DMS79 treated with DMSO at 0.1 percent for 48 hours (cell line): ENCODE measurements at places on chromosomes 7 and 10.

- no peak for DNase-seq
Observed at GRCh38 chr7:123573341-123573740, 15.7 kb upstream of the NDUFA5 start.

DNA sequence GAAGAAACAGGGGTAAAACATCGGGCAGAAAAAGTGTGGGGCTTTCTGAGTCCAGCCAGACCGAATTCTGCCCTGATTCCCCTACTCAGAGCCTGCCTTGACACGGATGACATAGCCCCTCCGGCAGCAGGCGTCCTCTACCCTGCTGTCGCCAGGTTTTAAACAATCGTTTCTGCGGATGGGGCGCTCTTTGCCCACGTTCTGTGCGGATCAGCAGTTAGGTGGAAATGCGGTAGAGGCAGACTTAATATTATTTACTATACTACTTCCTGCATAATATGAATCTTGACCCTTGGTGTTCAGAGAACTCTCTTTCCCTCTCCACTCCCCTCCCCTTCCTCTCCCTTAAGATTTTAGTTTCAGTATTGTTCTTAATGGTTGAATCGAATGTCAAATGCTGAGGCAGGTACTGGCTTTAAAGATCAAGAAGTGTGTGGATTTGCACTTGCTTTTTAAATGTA, 2.4 kb downstream of the GATA3 start:
- DNase-seq = no peak

GRCh38 chr10:14032406-14032998, 298.2 kb downstream of the FRMD4A start:
- DNase-seq = no peak

DNA sequence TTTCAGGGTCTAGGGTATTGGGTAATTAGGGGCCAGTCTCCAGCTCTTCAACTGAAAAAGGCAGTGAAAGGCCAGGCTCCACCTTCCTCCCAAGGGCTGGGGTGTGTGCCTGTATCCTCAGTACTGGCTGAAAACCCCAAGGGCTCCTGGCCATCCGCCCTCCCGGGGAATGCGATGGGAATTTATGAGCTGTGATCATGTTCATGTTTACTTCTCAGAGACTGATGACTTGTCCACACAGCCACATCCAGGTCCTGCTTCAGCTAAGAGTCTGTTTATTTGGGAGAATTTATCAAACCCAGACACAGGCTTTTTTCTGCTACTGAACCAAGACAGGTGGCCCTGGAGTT, 91.7 kb downstream of the CCDC3 start:
- no peak for DNase-seq

DNA sequence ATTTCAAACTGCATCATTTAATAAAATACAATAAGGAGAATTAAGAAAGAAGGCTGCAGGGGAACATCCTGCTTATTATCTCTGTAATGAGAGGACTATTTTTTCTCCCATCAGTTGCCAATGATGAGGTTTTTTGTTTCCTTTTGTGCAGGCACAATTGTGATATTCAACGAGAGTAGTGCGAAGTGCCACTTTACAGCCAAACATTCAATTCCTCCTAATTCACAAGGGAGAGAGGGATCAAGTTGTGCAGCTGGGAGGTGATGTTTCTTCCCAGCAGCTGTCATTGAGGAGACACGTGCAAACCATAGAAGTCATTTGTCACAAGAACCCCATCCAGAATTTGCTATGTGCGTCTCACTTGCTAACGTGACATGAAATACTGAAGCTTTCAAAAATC, 81.6 kb upstream of the ICA1 start:
- DNase-seq = no peak

- DNase-seq = no peak
Observed at GRCh38 chr10:70391654-70392053, 9.2 kb upstream of the LRRC20 start.

DNA sequence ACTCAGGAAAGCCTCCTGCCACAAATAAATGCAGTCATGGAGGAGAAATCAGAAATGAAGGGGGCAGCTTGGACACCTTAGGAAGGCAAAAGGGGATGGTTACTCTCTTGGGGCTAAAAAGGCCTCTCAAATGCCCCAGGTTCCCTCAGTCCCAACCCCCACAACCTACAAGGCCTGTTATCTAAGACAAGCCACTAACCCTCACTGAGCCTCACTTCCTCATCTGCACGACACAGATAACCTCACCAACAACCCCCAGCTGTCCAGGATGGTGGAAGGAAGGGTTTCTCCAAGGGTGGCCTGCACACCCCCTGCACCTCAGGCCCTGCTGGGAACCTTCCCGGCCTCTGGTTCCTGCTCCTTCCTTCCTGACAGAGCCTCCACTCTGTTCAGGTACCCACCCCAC, 29.2 kb downstream of the SORBS1 start:
- DNase-seq = no peak

GRCh38 chr10:29268011-29268410, 20.9 kb upstream of the LYZL1 start:
- no peak for DNase-seq

DNA sequence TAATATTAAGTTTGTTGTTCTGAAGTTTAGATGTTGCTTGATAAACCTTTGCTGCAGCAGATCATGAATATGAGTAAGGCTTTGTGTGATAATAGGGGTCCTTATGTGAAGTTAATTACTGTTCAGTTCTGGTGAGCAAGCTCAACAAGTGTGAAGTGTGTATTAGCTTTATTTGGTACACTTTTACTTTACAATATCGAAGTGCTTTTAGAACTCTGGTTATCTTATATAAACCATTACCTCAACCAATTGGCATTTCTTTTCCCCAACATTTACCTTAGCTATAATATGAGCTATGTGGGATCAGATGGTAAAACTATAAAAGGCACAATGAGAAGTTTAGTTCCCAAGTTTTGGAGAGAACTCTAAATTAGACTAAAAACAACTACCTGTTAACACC, 127.6 kb downstream of the LCOR start:
- DNase-seq = no peak

DNA sequence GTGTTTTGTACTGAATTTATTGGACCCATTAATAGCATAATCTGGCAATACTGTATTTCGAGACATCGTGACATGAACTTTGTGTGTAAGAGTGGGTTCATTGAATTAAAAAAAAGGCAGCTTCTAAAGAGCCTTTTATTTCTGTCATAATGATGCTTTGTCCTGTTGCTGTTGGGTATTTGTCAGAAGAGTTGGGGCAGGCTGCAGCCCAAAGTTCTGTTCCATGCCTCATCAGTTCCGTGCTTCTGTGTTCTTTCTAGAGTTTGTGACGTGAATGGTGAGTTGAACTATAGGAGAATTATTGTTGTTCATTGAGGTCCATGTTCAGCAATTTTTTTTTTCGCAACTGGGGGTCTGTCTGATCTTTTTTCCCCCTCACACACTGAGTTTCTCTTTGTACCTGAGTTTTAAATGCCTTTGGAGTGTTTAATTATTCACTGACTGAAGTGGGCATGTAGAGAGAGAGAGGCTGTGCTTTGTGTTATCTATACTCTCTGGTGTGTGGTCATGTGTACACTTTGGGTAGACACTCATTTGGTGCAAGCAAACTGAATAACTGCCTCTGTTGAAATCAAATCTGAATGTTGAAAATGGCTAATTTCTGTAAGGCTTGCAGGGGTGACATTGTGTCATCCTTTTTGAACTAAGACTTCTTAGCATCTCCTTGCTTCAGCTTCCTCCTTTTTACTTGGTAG, 69.8 kb downstream of the ADD3 start:
- DNase-seq = no peak

GRCh38 chr10:25501912-25502311, 327.1 kb downstream of the GPR158 start:
- DNase-seq = no peak

DNA sequence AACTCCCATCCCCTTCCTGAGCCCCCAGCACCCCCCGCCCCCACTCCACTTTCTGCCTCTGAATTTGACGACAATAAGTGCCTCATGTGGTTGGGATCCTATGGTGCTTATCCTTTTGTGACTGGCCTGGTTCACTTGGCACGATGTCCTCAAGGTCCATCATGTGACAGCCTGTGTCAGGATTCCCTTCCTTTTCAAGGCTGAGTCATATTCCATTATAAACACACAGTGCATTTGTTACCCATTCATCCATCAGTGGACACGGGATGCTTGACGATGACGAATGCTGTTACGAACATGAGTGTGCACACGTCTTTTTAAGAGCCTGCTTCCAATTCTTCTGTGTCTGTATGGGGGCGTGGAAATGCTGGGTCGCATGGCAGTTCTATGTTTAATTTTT, 26.7 kb downstream of the SHH start:
- no peak for DNase-seq

DNA sequence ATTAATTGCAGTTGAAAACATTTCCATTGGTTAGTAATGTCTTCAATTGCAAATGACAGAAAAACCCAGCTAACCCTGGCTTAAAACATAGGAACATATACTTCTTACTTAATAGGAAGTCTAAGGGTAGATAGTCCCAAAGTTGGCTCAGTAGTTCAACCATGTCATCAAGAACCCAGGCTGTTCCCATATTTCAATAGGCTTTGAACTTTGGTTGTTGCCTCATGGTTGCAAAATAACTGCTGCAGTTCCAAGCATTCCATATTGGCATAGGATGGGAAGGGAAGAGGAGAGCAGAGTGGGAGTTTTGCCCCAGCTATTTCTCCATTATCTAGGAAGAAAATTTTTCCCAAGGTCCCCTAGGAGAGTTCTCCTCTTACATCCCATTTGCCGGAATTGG, 81.4 kb upstream of the EEPD1 start:
- DNase-seq = no peak

GRCh38 chr10:44383749-44384600, 922 bp downstream of the CXCL12 start:
- DNase-seq = no peak

GRCh38 chr10:116053910-116054309, 219.1 kb downstream of the GFRA1 start:
- DNase-seq = no peak

- DNase-seq = no peak
Observed at GRCh38 chr7:150361807-150362621, 6.6 kb upstream of the REPIN1 start.

DNA sequence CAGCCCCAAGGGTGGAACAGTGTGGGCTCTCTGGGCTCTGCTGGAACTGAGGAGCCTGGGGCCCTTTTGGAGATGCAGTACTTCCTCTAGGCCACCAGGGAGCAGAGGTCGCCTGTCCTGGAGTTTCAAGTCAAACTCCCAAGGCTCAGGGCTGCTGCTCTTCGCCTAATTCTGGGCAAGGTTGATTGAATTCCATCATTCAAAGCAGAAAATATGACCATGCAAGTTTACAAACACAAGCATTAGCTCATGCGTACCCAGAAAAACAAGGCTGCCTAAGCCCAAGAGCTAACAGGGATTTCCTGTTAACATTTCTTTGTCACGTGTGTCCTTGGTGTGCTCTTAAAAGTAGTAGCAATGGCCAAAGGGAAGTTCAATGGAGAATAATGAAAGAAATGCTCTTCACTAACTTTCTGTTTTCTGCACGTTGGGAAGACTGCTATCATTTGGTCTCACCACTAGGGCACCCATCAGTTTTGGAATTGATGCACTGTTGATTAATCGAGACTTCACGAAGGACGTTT, 20.1 kb downstream of the LDB3 start:
- DNase-seq = peak; percentile 29

GRCh38 chr7:24701261-24702235, 55.7 kb downstream of the GSDME start:
- peak; percentile 89 for DNase-seq

DNA sequence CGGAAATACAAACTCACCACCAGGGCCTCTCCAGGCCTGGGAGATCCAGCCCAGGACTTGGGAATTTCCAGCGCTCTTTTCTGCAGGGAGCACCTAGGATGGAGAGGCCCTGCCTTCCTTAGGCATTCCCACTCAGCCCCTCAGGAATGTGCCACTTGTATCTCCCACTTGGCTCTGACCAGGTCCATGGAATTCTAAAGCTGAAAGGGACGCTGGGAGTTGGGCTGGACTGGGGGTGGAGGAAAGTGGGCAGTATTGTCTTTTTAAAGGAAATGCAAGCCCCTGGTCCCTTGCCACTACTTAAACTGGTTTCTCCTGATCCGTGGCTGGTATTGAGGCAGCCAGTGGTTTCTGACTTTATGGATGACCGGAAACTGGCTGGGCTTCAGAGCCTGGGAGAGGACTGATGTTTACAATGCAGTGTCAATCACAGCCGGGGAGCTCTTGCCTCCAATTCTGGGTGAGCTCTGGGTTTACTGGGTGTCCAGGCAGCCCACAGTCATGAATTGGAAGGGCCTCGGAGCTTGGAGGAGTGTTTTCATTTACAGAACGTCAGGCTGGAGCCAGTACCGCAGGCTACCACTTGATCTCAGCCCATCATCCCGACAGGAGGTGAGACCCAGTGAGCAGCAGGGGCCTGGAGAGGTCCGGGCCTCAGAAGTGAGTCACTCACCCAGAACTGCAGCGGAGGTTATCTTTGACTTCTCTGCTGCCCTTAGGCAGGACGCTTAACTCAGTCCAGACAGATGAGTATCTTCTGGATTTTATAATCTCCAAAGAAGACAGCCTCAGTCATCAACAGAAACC, 27.3 kb downstream of the AGAP3 start:
- no peak for DNase-seq

DNA sequence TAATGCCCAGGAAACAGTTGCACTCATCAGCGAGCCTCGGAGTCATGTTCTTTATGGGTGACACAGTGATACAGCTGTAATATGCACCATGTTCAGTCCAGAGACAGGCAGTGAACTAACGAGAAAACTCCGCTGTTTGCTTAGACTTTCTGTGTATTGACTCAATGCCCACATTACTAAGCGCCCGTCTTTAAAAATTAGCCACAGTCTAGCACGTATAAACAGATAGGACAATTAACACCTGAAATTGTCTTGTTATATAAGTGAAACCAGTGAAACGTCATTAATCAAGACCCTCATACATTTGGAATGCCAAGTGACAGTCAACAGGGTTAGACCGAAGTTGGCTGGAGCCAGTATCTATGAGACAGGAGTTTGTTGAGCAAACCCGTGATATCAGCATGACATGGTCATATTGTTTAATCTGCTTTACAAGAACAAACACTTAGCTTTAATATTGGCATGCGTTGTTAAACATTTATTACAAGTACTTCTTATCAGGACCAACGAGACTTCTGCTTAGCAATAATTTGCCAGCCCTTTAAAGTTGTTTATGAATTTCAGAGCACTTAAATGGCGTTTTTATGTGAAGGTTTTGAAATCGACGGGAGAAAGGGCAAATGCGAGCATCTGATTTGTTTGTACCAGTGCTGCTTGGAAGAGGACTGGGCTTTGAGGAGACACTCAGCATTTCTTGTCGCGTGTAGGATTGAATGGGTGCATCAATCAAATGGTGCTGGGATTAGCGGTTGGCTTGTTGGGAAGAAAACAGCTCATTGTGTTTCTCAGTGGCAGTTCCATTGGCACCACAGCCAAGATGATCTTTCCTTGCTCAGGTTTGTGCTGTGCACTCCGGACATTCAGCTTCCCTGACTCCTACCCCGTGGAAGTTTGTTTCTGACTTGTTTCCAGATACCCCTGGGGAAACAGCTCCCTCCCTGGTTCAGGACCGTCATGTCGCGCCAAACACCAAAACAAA, 56.3 kb downstream of the CAMK1D start:
- peak; percentile 79 for DNase-seq

GRCh38 chr7:29341156-29341555, 146.6 kb downstream of the CHN2 start:
- no peak for DNase-seq
